ENCODE measurements at places on chromosomes 16 and 17.

GRCh38 chr16:648071-648780, 939 bp upstream of the WDR90 start:
- DNase-seq, result peak; percentile 81

- no peak for DNase-seq
These were observed 28.7 kb downstream of the DHX38 start for GRCh38 chr16:72122308-72122707.

- DNase-seq, result no peak
These were observed 15.1 kb upstream of the CYTH1 start for GRCh38 chr17:78797213-78797612.

DNA sequence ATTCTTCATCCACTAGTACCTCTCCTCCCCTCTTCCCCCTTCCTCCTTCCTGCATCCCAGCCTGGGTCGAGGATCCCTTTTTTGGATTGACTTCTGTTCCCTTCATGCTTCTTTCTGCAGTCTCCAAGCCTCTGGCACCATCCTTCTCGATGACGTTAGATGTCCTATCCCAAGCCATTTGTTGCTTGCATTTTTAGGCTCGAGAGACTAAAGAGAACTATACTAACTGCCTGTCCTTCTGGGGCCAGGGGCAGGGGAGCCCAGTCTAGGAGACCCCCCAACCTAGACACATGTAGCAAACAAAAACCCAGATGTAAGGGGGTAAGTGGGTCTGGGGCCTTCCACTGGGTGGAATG, 23.9 kb downstream of the UNK start:
- DNase-seq, result no peak

- DNase-seq, result peak; percentile 85
These were observed 765 bp downstream of the COL1A1 start for GRCh38 chr17:50200457-50201275.

DNA sequence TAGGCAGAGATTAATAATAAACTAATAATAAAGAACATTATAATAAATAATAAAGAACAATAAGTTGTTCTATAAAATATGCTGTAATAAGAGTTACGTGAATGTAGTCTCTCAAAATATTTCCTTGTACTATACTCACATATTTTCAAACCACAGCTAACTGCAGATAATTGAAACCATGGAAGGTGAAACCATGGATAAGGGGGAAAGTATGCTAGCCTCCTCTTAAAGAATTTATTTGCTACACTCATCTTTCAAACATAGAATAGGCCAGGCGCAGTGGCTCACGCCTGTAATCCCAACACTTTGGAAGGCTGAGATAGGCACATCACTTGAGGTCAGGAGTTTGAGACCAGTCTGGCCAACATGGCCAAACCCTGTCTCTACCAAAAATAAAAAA, 18.5 kb downstream of the CYTH1 start:
- DNase-seq, result no peak

- peak; percentile 88 for DNase-seq
These were observed 75.0 kb upstream of the WSB1 start for GRCh38 chr17:27218719-27219488.

DNA sequence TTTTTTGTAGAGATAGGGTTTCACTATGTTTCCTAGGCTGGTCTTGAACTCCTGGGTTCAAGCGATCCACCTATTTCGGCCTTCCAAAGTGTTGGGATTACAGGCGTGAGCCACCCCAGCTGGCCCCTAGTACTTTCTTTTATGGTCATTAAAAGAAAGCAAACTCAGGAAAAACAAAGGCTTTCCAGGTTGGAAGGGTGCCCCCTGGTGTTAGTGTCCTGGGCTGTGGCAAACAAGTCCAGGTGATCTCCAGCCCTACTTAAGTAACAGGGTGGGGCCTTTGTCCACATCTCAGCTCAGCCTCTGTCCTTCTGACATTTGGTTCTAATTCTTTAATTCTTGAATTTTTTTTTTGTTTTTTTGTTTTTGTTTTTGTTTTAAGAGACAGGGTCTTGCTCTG, 6.9 kb downstream of the IGFBP4 start:
- peak; percentile 56 for DNase-seq

- peak; percentile 96 for DNase-seq
These were observed 12.7 kb upstream of the HASPIN start for GRCh38 chr17:3710951-3711383.

DNA sequence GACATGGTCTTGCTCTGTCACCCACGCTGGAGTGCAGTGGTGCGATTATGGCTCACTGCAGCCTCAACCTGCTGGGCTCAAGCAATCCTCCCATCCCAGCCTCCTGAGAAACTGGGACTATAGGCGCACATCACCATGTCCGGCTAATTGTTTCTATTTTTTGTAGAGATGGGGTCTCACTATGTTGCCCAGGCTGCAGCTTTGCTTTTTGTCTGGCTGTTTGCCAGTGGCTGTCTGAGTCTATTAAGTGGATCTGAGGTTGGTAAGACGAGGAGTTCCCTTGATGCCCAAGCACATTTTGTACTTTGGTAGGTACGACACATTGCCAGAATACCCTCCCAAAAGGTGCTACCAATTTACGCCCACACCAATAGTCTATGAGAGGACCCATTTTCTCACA, 5.1 kb downstream of the TBX21 start:
- DNase-seq, result no peak

GRCh38 chr16:55045756-55046460, 115.2 kb downstream of the IRX5 start:
- DNase-seq, result no peak

DNA sequence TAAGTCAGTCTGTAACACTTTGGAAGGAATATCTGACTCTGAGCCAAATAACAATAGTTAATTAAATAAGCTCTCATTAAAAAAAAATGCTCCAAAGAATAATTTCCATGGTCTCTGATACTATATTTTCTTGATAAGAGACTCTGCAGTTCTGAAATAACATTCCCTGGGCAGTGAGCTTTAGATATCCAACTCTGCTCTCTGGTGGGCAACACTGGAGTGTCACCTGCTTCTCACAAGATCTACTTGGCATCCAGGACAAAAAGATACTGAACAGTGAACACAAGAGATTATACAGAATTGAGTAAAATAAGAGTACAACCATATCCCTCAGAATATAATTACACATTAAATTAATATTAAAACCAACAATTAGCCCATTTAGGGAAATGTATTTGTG, 13.7 kb downstream of the BLMH start:
- DNase-seq, result no peak

- DNase-seq, result no peak
These were observed 50.0 kb downstream of the TENT4B start for GRCh38 chr16:50202926-50203624.

DNA sequence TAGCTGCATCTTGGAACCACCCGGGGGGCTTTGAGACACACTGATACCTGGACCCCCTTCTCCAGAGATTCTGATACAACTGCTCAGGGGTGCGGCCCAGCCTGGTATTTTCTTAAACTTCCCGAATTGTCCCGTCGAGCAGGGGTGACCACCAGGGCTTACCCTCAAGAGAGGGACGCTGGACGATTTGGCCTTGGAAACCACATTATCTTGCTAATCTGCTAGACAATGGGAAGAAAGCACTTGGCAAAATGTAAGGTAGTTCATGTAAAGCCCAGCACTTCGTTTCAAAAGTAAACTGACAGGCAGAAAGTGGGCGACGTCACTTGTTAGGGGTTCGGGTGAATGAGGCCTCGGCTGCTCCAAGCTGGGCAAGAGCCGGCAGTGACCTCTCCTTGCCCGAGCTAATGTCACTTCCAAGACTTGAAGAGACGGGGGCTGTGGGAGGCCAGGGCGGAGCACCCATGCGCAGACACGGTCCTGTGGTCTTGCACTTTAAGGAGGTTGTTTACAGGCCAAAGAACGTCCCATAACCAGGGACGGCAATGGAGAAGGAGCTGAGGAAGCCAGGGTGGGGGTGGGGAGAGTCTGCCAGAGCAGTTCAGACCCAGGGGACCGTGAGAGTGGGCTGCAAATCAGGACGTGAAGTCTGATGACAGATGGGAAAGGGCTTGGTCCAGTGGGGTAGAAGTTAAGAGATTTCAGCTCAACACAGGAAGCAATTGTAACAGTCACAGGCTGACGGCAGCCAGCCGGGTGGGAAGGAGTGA, 152.7 kb upstream of the GSE1 start:
- no peak for DNase-seq

GRCh38 chr16:7964744-7965143, 625.6 kb downstream of the TMEM114 start:
- DNase-seq, result no peak

GRCh38 chr17:14330492-14330962, 29.6 kb downstream of the HS3ST3B1 start:
- DNase-seq, result no peak

DNA sequence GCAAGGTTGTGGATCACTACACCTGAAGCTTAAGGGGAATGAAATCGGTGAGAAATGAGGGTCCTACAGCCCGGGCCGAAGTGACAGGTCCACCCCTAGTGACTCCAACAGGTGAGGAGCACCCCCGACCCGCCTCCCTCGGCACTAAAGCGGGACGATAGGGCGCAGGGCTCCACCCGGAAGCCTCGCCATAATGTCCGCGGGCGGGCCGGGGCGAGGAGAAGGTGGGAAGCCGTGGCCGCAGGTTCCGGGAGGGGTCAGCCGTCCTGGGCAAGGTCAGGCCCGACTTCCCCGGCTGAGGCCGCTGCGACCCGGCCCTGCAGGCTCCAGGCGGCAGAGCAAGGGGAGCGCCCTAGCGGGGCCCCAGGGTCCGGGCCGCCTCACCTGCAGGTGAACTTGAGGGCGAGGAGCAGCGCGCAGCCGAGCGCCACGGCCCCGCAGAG, 543 bp downstream of the TXNDC11 start:
- peak; percentile 33 for DNase-seq

- no peak for DNase-seq
These were observed 12.0 kb downstream of the SMCR8 start for GRCh38 chr17:18327093-18327492.

DNA sequence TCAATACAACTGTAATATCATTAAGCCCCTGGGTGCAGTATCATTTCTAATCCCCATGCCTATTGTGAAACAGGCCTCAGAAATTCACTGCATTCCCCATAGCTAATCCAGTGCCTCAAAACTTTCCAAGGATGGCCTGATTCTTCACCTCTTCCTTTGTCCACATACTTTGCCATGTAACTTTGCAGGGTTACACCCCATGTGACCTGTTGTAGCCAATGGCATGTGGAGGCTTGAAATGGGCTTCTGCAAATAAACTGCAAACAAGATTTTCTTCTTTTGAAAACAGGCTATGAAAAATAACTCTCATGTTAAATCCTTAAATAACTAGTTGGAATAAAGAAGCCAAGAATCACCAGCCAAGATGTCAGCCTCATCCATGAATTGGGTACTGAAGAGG, 35.9 kb downstream of the ABCA10 start:
- DNase-seq, result no peak

- no peak for DNase-seq
These were observed 81.1 kb downstream of the ANKRD11 start for GRCh38 chr16:89409161-89409711.

DNA sequence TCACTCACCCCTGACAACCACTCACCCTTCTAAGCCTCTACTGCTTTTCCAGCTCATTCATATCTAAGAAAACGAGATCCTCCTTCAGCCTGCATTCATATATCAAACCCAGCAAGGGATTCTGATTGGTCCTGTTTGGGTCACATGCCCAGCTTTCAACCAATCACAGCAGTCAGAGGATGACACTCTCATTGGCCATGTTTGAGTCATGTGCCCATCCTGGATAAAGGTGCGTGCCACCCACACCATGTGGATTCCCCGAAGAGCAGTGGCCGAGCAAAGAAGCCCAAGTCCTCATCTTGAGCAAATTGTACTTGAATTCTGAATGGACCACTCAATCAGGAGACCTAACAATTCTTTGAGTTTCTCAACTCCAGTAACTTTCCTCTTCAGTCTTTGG, 45.0 kb downstream of the SCNN1G start:
- no peak for DNase-seq

- no peak for DNase-seq
These were observed 1.5 kb downstream of the RSKR start for GRCh38 chr17:28612531-28612930.

DNA sequence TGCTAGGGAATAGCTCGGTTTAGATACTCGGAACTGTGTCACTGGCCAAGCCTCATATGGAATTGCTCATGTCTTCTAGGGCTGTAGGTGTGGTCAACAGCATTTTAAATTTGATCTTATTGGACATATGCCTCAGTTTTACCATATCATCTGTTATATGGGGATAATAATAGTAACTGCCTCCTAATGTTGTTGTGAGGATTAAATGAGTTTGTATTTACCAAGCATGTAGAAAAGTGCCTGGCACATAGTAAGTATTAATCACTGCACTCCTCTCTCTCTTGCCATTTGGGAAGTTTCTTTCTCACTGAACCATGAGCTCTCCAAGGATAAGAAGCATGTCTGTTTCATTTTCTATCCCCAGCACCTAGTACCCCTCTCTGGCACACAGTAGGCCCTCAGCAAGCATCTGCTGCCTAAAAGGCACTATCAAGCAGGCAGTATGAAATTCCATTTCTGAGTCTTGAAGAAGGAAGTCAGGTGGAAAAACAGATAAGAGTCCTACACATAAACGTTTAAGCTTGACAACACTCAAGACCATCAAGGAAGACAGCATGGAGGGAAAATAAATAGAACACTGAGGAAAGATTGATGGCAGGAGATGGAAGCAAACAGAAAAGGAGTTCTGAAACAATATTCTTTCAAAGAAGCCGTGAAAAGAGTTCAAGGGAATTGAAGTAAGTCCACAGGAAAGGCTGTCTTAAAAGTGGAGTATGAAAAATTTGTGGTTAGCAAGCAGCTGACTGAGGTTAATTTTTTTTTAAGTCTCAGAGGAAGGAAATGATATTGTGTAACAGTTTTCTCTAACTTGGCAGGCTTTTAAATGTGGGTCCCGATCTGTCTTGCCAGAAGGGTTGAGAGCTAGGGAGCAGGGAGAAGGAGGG, 2.2 kb upstream of the ATP6V0A1 start:
- DNase-seq, result peak; percentile 70

GRCh38 chr16:3021449-3022207, 1.5 kb downstream of the TNFRSF12A start:
- DNase-seq, result no peak
